ENCODE measurements at places on chromosomes 13 and 19. TPM values are rescaled to one million over a fixed set of nuclear protein-coding genes. Genes with fewer than 3 reads are reported as not detected.

DNA sequence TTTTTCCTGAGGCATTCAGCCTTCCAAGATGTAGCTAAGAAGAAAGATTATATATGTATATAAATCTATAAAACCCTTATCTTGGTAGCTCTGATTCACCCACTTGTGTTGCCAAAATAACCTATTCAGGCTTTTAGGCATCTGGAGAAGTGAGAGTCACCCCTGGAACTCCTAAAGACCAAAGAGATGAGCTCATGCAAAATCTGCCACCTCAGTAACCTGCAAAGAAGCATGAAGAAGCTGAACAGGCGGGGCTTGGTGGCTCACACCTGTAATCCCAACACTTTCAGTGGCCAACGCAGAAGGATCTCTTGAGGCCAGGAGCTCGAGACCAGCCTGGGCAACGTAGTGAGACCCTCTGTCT lies 393.7 kb downstream of the FOXO1 start:
- peaks cover 26% of the 10 kb centered on the region for H3K4me1 ChIP-seq
- no peak overlapping the region for H3K4me3 ChIP-seq
- H3K27me3 ChIP-seq = no peaks in the 10 kb centered on the region
- no peak for DNase-seq
- H3K27ac ChIP-seq = no peak overlapping the region
- H3K36me3 ChIP-seq = no peaks in the 10 kb centered on the region

GRCh38 chr13:49561062-49561410 lies 24.3 kb downstream of the RCBTB1 start:
- H3K4me3 ChIP-seq = no peak overlapping the region
- H3K36me3 ChIP-seq = peaks cover 5% of the 10 kb centered on the region

DNA sequence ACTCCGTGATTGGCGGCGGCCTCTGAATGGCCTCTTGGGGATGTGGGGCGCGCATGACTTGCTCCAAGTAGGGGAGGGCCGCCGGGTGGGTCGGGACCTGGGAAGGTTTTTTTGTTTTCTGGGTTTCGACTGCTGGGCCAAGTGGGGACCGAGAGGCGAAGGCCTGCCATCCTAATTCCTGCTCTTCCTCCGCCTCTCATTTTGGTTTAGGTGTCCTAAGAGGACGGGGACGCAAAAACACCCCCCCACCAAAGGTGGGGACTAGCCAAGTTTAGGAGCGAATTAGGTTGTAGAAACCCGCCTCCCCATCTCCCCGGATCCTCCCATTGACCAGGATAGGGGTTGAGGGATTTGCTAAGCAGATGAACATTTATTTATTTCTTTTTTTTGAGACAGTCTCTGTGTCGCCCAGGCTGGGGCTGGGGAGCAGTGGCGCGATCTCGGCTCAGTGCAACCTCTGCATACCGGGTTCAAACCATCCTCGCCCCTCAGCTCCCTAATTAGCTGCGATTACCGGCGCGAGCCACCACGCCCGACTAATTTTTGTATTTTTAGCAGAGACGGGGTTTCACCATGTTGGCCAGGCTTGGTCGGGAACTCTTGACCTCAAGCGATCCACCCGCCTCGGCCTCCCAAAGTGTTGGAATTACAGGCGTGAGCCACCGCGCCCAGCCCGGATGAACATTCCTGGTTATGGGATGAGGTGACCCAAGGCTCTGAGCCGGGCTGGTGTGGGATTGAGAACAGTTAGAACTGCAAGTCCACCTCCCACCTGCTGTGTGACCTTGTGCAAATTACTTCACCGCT lies 838 bp downstream of the PPP2R1A start:
- no peak for DNase-seq
- peak overlapping the region; percentile 87 for H3K4me3 ChIP-seq
- peak overlapping the region; percentile 93 for H3K27ac ChIP-seq
- peaks cover 22% of the 10 kb centered on the region for H3K36me3 ChIP-seq
- H3K4me1 ChIP-seq = peaks cover 58% of the 10 kb centered on the region
- no peaks in the 10 kb centered on the region for H3K27me3 ChIP-seq

- no peaks in the 10 kb centered on the region for H3K36me3 ChIP-seq
- no peak overlapping the region for H3K4me3 ChIP-seq
- no peak for DNase-seq
Observed at GRCh38 chr13:98221234-98221633, 44.2 kb upstream of the RNF113B start.

- H3K27me3 ChIP-seq = no peaks in the 10 kb centered on the region
- no peaks in the 10 kb centered on the region for H3K36me3 ChIP-seq
- DNase-seq = no peak
- no peak overlapping the region for H3K4me3 ChIP-seq
- no peaks in the 10 kb centered on the region for H3K4me1 ChIP-seq
- no peak overlapping the region for H3K27ac ChIP-seq
Observed at GRCh38 chr13:45209229-45209628, 8.4 kb upstream of the KCTD4 start.

DNA sequence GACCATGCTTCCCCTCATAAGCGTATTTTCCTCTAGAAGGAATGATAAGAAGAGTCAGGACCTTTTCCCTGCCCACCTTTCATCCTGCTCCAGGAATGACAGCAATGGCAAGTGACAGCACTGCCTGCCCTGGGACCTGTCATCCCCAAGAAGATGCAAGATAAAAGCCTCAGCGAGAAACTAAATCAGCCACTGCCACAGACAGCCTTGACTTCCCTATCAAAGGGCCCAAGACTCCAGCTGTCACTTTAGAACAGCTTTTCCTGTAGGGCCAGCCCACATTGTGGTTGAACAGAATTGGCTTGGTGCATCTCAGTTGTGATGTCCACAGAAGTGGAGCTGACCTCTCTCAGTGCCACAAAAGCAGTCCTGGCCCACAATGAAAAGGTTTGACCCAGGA lies 1.1 kb downstream of the RAB8A start:
- no peak for DNase-seq
- H3K27me3 ChIP-seq = no peaks in the 10 kb centered on the region
- H3K4me1 ChIP-seq = peaks cover 54% of the 10 kb centered on the region
- H3K27ac ChIP-seq = peak overlapping the region; percentile 94
- no peaks in the 10 kb centered on the region for H3K36me3 ChIP-seq
- H3K4me3 ChIP-seq = peak overlapping the region; percentile 78

Gene LIPE
- polyA plus RNA-seq = 7.4 TPM
